WTC11 (cell line): ENCODE measurements at places on chromosomes 1 and 21. TPM values are rescaled to one million over a fixed set of nuclear protein-coding genes. Genes with fewer than 3 reads are reported as not detected.
A peak's percentile ranks its signal among the peaks of the same experiment; 100 is the strongest.

- no peak overlapping the region for H3K27ac ChIP-seq
- no peak overlapping the region for H3K4me3 ChIP-seq
- H3K36me3 ChIP-seq, result peaks cover 35% of the 10 kb centered on the region
- DNase-seq, result no peak
- no peaks in the 10 kb centered on the region for H3K27me3 ChIP-seq
- H3K4me1 ChIP-seq, result peaks cover 42% of the 10 kb centered on the region
Observed at GRCh38 chr1:93108335-93108734, 29.3 kb downstream of the MTF2 start.

DNA sequence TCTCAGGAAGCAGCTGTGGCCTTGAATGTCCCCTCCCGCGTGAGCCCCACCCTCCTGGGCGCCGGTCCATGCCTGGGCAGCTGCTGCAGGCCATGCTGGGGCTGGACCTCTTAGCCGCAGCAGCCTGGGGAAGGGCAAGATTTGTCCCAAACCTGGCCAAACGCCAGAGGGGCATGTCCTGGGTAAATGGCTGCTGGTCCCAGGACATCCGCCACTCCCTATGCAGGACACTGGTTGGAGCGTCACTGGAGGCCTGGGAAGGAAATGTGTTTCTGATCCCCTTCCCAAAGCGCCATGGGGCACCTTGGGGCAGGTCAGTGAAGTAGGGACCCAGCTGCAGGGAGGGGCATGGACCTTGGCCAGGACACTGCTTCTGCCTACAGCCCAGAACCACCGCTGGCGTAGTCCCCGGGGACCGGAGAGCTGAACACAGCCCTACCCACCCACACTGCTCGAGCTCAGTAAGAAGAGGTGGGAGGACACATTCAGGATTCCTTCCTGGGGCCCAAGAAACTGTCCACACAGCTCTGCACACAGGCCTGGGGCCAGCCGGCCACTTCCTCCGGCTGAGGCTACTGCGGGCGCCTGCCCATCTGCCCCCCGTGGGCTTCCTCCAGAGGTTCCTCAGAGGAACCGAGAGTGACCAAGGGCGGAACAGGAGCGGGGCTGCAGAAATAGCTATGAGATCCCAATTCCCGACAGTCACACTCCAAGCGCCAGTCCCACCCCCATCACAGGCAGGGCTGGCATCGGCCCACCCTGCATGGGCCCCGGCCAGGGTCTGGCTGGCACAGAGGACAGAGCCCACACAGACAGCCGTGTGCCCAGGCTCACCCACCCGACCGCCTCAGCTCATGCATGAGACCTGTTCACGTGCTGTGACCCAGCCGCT is 10.8 kb upstream of the PLEKHG5 start:
- H3K4me3 ChIP-seq, result no peak overlapping the region
- H3K36me3 ChIP-seq, result no peaks in the 10 kb centered on the region
- no peak for DNase-seq
- peaks cover 17% of the 10 kb centered on the region for H3K27me3 ChIP-seq
- no peak overlapping the region for H3K27ac ChIP-seq
- H3K4me1 ChIP-seq, result peaks cover 6% of the 10 kb centered on the region

DNA sequence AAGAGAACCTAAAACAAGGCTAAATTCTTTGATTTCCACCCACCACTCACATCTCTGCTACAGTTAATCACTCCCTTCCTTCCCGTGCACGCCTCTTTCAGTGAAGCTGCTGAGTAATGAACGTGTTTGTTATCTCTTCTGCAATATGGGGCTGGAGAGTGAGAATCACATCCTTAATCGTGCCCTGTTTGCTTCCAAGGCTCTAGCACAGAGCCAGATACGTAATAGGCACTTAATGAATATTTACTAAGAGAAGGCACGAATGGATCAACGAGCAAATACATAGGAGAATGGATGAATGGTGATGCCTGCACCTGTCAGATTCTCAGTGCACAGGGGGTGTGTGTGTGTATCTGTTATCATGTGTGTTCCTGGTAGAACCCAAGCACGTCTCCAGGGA is 22.1 kb upstream of the FAM43B start:
- H3K4me3 ChIP-seq, result no peak overlapping the region
- no peak overlapping the region for H3K27ac ChIP-seq
- peaks cover 41% of the 10 kb centered on the region for H3K27me3 ChIP-seq
- H3K36me3 ChIP-seq, result no peaks in the 10 kb centered on the region
- no peak for DNase-seq
- 0 out of 2 replicates have a peak, but pooled peaks cover 3% of the 10 kb centered on the region for H3K4me1 ChIP-seq

GRCh38 chr1:222031318-222031717 is 289.4 kb upstream of the DUSP10 start:
- DNase-seq, result no peak
- no peaks in the 10 kb centered on the region for H3K27me3 ChIP-seq
- peaks cover 8% of the 10 kb centered on the region for H3K4me1 ChIP-seq
- no peak overlapping the region for H3K27ac ChIP-seq
- no peak overlapping the region for H3K4me3 ChIP-seq

HMCN1 gene
- 5.6 to 10.6 TPM (median 10.5 TPM) in 3 replicates for total RNA-seq

DNA sequence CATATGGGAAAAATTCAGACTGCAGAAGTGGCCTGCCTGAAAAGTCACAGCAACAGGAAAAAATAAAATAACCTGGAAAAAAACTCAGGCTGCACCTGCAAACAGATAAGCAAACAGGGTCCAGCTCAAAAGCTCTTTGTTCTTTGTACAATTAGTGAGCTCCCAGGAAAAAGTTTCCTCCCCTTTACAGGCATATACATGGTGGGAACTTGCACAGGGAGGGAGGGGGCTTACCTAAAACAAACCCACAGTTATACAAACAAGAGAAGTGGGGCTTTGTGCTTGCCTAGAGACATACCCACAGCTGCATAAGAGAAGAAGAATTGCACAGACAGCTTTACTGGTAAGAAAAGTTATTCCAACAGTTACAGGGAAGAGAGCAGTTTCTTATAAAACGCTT is 31.7 kb upstream of the COG2 start:
- H3K36me3 ChIP-seq, result no peaks in the 10 kb centered on the region
- no peak overlapping the region for H3K27ac ChIP-seq
- H3K4me3 ChIP-seq, result no peak overlapping the region
- H3K4me1 ChIP-seq, result peaks cover 4% of the 10 kb centered on the region
- DNase-seq, result no peak
- no peaks in the 10 kb centered on the region for H3K27me3 ChIP-seq

GRCh38 chr1:65255035-65255655 is 54.2 kb upstream of the DNAJC6 start:
- H3K36me3 ChIP-seq, result no peaks in the 10 kb centered on the region
- H3K4me3 ChIP-seq, result peak overlapping the region; percentile 88
- H3K27me3 ChIP-seq, result peaks cover 23% of the 10 kb centered on the region
- peak; percentile 33 for DNase-seq
- H3K4me1 ChIP-seq, result peaks cover 36% of the 10 kb centered on the region
